GM12878 (cell line): ENCODE measurements at places on chromosomes 13 and 19.

DNA sequence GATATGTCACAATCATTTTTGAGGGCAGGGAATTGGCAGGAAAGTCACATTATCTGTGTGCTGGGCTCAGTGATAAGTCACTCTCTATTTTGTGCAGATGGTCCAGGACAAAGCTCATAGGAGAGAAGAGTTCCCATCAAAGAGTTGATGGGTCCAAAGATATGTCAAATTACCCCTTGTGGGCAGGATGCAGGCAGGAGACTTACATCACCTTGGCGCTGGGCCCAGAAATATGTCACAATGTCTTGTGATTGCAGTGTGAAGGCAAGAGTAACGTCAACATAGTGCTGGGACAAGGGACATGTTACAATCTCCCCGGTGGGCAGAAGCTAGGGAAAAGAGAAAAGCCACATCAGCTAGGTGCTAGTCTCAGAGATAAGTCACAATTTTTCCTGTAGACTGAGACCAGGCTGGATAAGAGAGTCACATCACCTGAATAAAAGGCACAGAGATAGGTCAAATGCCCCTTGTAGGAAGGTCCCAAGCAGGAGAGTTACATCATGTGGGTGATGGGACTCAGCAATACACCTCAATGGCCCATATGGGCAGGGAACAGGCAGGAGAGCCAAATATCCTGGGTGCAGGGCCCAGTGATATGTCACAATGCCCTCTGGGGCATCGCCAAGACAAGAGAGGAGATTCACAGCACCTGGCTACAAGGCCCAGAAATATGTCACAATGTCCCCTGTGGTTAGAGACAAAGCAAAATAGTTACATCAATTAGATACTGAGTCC, 47.9 kb downstream of the ZNF99 start:
- DNase-seq, result no peak

DNA sequence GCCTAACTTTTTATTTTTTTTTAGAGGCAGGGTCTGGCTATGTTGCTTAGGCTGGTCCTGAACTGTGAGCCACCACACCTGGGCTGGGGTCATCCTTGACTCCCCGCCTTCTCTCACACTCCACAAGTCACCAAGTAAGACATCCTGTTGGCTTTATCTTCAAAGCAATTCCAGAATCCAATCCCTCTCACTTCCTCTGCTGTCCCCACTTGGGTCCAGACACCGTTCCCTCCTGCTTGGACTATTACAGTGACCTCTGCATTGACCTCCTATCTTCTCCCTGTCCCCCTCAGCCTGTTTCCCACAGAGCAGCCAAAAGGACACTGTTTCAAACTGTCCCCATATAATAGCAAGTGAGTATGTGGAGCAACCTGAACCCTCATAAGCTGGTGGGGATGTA, 4.7 kb upstream of the GNG8 start:
- DNase-seq, result no peak

DNA sequence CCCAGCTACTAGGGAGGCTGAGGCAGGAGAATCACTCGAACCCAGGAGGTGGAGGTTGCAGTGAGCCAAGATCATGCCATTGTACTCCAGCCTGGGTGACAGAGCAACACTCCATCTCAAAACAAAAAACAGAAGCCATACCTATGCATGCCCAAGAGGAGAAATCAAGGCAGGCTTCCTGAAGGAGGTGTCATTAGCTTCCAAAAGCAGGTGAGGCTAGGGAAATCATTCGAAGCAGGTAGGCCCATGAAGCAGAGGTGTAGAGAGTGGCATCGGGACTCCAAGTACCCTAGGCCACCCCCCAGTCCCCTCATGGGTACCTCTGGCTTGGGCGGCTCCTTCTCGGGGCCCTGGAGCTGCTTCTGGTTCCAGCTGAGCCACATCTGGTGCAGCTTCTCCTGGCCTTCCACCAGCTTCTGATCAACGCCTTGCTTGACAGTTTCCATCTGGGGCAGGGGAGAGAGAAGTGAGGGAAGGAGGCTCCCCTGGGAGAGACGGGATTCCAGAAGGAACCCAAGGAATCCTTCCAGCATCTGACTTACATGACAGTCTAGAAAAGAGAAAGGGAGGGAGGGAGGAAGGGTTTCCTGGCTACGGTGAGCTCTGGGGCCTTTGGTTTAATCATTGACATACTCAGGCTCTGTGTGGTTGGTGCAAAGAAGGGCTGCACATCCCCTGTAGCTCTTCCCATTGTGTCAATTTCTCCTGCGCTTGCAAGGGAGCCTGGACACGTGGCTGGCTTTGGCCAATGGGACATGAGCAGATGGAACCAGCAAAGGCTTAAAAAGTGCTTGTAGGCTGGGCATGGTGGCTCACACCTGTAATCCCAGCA, 13.1 kb upstream of the TICAM1 start:
- no peak for DNase-seq

- no peak for DNase-seq
These were observed 16.1 kb upstream of the DHRS12 start for GRCh38 chr13:51820016-51820597.

GRCh38 chr13:39052944-39053343, 14.7 kb downstream of the NHLRC3 start:
- DNase-seq, result no peak

DNA sequence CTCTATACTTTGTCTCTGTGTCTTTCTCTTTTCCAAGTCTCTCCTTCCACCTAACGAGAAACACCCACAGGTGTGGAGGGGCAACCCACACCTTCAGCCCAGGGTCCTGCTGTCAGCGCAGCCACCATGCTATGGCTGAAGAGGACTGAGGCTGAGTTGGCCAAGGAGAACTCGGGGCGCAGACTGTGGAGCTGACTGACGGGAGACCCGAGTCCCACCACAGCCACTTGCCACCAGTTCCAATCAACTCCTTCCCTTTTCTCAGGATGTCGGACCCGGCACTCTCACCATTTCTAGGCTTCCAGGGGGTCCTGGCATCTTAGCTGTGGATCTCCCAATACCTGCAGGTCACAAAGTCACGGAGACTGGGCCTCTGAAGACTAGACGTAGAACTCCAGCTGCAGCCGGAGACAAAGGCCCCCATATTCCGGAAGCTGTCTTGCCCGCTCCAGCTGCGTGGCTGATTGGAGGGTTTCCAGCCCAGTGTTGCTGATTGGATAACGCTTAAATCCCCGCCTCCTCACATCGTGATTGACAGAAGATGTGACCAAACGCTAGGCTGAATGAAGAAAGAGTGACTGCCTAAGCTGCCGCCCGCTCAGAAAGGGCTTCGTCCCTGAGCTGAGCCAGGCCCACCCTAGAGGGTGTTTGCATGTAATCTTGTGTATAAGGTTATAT, 63.6 kb downstream of the ZNF429 start:
- DNase-seq, result no peak

- no peak for DNase-seq
These were observed 57.3 kb upstream of the TPM4 start for GRCh38 chr19:16018801-16019551.

DNA sequence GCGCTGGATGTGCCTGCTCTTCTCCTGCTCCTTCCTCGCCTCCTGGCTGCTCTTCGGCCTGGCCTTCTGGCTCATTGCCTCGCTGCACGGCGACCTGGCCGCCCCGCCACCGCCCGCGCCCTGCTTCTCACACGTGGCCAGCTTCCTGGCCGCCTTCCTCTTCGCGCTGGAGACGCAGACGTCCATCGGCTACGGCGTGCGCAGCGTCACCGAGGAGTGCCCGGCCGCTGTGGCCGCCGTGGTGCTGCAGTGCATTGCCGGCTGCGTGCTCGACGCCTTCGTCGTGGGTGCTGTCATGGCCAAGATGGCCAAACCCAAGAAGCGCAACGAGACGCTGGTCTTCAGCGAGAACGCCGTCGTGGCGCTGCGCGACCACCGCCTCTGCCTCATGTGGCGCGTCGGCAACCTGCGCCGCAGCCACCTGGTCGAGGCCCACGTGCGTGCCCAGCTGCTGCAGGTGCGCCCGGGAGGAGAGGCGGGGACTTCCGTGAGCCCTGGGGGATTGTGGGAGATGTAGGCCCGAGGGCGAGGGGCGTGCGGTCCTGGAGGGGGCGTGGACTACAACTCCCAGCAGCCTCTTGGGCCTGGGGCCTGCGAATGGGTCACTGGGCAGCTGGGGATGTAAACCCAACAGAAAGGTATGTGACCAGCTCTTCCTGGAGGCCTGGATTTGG, 6.7 kb downstream of the KCNJ14 start:
- no peak for DNase-seq

DNA sequence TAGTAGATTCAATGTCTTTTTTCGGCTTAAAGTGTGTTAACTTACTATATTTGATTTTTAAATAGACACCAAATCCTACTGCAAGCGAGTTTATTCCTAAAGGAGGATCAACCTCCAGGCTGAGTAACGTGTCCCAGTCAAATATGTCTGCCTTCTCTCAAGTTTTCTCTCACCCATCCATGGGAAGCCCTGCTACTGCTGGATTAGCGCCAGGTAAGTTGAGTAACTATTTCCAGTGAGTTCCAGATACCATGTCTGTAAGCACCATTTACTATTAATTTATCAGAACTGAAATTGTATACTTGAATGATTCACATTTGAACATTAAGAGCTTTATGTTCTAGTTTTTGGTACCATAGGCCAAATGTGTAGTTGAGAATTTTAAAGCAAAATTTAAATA, 81.8 kb downstream of the PAN3 start:
- no peak for DNase-seq

DNA sequence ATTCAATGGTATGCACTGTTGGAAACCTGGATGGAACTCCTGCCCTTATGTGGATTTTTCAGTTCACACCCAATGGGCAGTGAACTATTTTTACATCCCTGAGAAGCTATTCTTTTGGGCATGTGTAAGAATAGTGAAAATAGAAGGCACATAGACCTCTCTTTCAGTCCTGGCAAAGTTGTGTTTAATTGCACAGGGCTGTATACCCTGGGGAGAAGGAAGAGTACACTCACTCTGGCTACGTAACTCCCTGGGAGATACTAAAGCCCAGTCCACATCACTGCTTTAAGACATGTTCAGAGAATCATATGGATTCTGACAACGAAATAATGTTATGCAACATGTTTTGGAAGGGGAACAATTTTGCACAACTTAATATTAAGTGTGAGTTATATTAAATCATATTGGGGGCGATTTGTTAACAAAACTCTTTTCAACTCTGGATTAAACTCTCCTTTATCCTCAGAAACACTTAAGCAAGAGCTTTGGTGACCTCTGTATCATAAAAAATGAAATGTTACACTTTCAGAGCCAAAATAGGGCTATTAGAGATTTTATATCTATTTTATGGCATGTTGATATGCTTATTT, 166.1 kb downstream of the DCT start:
- no peak for DNase-seq

DNA sequence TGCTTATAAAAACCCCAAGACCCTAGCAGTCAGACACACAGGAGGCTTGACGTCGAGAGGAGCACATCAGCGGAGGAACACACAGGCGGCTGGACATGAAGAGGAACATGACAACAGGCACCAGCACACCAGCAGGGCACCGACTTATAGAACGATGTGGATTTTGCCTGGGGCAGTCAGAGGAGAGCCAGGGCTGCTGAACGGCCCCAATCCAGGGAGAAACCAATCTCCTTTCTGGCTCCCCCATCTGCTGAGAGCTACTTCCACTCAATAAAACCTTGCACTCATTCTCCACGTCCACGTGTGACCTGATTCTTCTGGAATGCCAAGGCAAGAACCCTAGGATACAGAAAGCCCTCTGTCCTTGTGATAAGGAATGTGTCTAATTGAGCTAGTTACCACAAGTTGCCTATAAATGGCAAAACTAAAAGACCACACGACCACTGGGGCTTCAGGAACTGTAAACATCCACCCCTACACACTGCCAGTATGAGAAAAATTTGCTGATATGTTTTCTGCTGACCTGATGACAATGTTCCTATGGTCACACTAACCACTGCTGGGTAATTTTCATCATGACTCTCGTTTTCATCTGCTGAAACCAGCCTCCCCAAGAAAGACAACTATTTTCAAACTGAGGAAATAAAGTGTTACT, 35.8 kb upstream of the CEACAM21 start:
- DNase-seq, result no peak

GRCh38 chr13:73336773-73337172, 278.0 kb downstream of the KLF5 start:
- no peak for DNase-seq

- DNase-seq, result no peak
These were observed 14.6 kb downstream of the ZNF254 start for GRCh38 chr19:24101459-24102115.

GRCh38 chr13:78299832-78300623, 303.3 kb downstream of the POU4F1 start:
- no peak for DNase-seq
